ENCODE measurements at places on chromosomes 2 and 18. TPM values are rescaled to one million over a fixed set of nuclear protein-coding genes. Genes with fewer than 3 reads are reported as not detected.
A peak's percentile ranks its signal among the peaks of the same experiment; 100 is the strongest.

DNA sequence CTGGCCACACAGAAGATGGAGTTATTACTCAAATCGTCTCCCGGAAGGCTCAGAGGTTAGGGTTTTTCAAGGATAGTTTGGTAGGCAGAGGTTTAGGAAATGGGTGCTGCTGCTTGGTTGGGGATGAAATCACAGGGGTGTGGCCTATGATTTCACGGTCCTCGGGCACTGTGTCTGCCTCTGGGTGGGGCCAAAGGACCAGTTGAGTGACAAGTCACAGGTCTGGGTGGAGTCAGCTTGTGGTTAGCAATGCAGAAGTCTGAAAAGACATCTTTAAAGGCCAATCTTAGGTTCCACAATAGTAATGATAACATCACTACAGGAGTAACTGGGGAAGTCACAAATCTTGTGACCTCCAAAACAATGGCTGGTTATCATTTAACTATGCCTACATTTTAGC is 387.8 kb downstream of the ZNF521 start:
- H3K4me3 ChIP-seq = no peak overlapping the region
- H3K27ac ChIP-seq = no peak overlapping the region
- H3K36me3 ChIP-seq = no peaks in the 10 kb centered on the region
- H3K4me1 ChIP-seq = no peaks in the 10 kb centered on the region

GRCh38 chr2:217735899-217736298 is 266.9 kb downstream of the TNS1 start:
- no peak overlapping the region for H3K4me3 ChIP-seq
- H3K27me3 ChIP-seq = no peaks in the 10 kb centered on the region
- no peaks in the 10 kb centered on the region for H3K4me1 ChIP-seq
- no peak overlapping the region for H3K27ac ChIP-seq
- DNase-seq = no peak
- H3K36me3 ChIP-seq = no peaks in the 10 kb centered on the region

- no peak overlapping the region for H3K4me3 ChIP-seq
- H3K36me3 ChIP-seq = no peaks in the 10 kb centered on the region
- DNase-seq = no peak
These were observed 29.3 kb downstream of the SOS1 start for GRCh38 chr2:39091543-39091942.

GRCh38 chr2:148928395-148928794 is 53.4 kb downstream of the KIF5C start:
- H3K27ac ChIP-seq = no peak overlapping the region
- DNase-seq = no peak
- H3K36me3 ChIP-seq = no peaks in the 10 kb centered on the region
- H3K4me3 ChIP-seq = no peak overlapping the region
- H3K27me3 ChIP-seq = no peaks in the 10 kb centered on the region
- H3K4me1 ChIP-seq = peaks cover 2% of the 10 kb centered on the region

The RAB6C gene
- polyA plus RNA-seq = 0.08 TPM

- H3K36me3 ChIP-seq = no peaks in the 10 kb centered on the region
- no peaks in the 10 kb centered on the region for H3K27me3 ChIP-seq
- no peaks in the 10 kb centered on the region for H3K4me1 ChIP-seq
These were observed 97.3 kb downstream of the TACR1 start for GRCh38 chr2:75102011-75102410.

DNA sequence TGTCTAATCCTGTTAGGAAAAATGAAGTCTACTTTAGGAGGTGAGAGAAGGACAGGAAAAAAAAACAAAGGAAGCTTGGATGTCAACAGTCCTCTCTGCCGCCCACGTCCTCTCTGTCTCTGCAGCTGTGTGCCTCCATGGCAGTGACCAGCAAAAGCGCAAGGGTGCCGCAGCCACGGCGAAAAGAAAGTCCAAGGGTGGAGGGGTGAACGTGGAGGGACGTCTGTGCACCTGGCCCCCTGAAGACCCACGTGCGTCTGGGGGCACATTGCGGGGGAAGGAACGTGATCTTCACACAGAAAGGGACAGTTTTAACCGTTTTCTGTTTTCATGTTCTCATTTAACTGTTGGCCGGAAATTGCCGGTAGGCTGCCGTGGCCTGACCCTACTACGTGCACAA is 152.7 kb downstream of the MBP start:
- no peak overlapping the region for H3K27ac ChIP-seq
- peak; percentile 4 for DNase-seq
- no peaks in the 10 kb centered on the region for H3K27me3 ChIP-seq
- H3K4me1 ChIP-seq = peaks cover 3% of the 10 kb centered on the region
- H3K36me3 ChIP-seq = no peaks in the 10 kb centered on the region
